ENCODE measurements at places on chromosomes 4 and X. TPM values are rescaled to one million over a fixed set of nuclear protein-coding genes. Genes with fewer than 3 reads are reported as not detected.

GRCh38 chrX:46634577-46634976 lies 61.0 kb downstream of the CHST7 start:
- peak overlapping the region; percentile 87 for H3K27ac ChIP-seq
- H3K27me3 ChIP-seq: no peaks in the 10 kb centered on the region
- peaks cover 31% of the 10 kb centered on the region for H3K36me3 ChIP-seq
- H3K4me1 ChIP-seq: peaks cover 43% of the 10 kb centered on the region
- H3K4me3 ChIP-seq: peak overlapping the region; percentile 57

GRCh38 chr4:22201256-22201655 lies 252.7 kb upstream of the KCNIP4 start:
- H3K27ac ChIP-seq: no peak overlapping the region
- no peaks in the 10 kb centered on the region for H3K4me1 ChIP-seq
- H3K36me3 ChIP-seq: no peaks in the 10 kb centered on the region
- no peaks in the 10 kb centered on the region for H3K27me3 ChIP-seq
- H3K4me3 ChIP-seq: no peak overlapping the region

GRCh38 chr4:124135409-124135813 lies 577.1 kb downstream of the ANKRD50 start:
- DNase-seq: no peak
- H3K4me1 ChIP-seq: no peaks in the 10 kb centered on the region
- H3K36me3 ChIP-seq: peaks cover 2% of the 10 kb centered on the region
- no peaks in the 10 kb centered on the region for H3K27me3 ChIP-seq
- no peak overlapping the region for H3K4me3 ChIP-seq

GRCh38 chr4:150302553-150302952 lies 224.3 kb downstream of the DCLK2 start:
- peaks cover 5% of the 10 kb centered on the region for H3K36me3 ChIP-seq
- peaks cover 27% of the 10 kb centered on the region for H3K4me1 ChIP-seq
- H3K27me3 ChIP-seq: no peaks in the 10 kb centered on the region
- no peak overlapping the region for H3K4me3 ChIP-seq
- H3K27ac ChIP-seq: peak overlapping the region; percentile 80

DNA sequence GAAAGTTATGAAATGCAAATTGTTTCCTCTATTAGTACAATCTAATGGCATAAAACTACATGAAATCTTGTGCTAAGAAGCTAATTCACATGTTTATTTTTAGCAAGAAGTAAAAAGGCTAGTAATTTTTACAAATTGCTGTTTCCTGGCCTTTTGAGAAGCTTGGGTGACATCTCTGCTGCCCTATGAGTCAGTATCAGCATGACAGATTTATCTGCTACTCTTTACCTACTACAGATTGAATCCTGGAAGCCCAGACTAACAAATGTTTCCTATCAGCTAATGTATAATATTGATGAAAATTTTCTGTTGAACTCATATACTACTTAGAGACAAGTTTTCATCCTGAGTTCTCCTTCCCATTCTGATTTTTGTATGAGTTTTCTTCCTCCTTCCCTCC lies 232.4 kb downstream of the DCTD start:
- H3K4me1 ChIP-seq: no peaks in the 10 kb centered on the region
- DNase-seq: no peak
- no peak overlapping the region for H3K27ac ChIP-seq
- no peak overlapping the region for H3K4me3 ChIP-seq

CHRDL1 gene
- total RNA-seq: not detected

DUSP9 gene
- 0.10 TPM for total RNA-seq
